ENCODE measurements at places on chromosomes 13 and 19.

- peak; percentile 1 for DNase-seq
Measured at GRCh38 chr13:65063753-65064152, 2166.4 kb downstream of the PCDH9 start.

DNA sequence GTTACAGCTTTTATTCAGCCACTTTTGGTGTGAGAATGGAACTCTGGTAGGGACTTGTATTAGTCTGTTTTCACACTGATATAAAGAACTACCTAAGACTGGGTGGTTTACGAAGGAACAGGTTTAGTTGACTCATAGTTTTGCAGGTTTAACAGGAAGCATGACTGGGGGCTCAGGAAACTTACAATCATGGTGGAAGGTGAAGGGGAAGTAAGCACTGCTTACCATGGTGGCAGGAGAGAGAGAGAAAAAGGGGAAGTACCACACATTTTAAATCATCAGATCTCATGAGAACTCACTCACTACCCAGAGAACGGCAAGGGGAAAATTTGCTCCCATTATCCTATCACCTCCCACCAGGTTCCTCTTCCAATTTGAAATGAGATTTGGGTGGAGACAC, 942.2 kb downstream of the PCDH17 start:
- DNase-seq: no peak

DNA sequence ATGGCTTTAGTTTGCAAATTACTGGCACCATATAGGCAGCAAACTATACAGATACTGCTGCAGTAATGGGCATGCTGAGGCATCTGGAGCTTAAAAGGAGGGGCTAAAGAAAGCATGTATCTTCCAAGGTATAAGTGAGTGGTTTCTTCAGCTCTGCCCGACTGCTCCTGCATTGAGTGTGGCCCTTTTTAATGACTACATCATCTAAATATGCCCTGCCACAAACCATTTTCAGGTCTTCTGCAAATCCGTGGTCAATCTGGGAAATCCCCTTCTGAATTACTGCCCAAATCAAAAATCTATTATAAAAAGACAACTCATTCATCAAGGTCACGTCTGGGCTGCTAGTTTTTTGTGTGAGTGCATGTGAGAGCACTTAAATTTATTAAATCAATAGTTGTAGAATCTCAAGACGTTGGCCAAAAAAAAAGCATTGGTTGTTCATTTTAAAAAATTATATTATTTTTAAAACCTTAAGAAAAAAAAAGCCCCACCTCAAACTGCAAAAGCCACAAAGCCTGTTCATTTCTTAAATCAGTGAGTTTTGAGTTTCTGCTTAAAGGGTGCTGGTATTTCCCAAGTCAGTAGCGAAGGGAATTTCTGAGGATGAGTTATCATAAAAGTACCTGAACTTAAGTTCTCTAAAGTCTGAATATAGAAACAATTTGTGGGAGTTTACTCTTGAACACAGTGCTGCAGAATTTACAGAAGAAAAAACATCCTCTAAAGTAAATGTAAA, 16.3 kb downstream of the LCP1 start:
- DNase-seq: peak; percentile 35

GRCh38 chr13:108368250-108368905, 98.9 kb downstream of the TNFSF13B start:
- DNase-seq: no peak

- no peak for DNase-seq
Measured at GRCh38 chr13:59274958-59275727, 888.6 kb downstream of the DIAPH3 start.

DNA sequence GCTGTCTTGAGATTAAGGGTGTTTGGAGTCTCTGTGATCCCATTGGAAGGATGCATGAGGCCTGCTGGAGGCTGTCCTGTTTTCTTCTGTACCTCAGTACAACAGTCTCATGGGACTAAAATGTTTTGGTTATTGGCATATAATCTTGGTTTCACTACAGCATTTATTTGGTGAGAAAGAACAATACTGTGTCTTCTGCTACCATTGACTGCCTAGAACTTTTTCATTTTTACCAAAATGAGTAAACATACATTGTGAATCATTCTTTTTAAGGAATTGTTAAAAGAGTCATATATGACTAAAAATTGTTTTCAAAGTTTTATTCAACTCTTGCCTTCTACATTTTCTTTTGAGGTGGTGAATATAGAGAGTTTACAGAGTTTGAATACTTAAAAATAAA, 459.8 kb downstream of the GPC6 start:
- no peak for DNase-seq

DNA sequence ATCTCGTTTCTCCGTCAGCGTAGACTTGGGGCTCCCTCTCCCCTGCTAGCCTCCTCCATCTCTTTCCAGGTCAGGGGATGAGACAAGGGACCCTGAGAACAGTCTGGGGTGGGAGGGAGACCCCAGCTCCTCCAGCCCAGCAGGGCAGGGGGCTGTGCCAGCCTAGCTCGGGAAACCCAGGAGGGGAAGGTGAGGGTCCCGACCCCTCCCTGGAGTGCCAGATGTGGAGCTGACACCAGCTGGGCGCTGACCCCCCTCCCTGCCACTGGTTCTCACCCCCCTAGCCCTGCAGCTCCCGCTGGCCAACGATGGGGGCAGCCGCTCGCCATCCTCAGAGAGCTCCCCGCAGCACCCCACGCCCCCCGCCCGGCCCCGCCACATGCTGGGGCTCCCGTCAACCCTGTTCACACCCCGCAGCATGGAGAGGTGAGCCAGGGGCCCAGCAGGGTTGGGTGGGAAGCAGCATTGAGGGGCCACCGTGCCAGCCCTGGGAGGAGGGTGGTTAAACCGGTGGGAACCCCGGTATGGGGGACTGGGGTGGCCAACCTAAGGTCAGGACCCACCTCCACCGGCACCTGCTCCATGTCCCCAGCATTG, 5.1 kb upstream of the TGFBR3L start:
- no peak for DNase-seq

DNA sequence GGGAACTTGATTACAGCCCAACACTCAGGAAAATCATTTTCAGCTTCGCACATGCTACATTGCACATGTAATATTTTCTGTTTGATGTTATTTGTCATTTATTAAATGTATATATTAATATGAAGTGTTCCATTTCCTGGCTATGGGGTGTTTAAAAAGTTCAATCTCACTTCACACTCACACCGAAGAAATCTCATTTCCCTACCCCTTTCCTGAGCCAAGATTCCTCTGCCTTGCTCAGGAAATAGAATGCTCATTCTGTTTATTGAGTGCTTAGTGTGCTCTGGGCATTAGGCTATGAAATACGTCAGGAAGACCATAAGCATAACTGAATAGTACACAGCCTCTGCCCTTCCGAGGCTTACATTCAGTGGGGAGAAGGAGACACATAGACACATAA, 331.9 kb upstream of the TSHZ3 start:
- DNase-seq: no peak

DNA sequence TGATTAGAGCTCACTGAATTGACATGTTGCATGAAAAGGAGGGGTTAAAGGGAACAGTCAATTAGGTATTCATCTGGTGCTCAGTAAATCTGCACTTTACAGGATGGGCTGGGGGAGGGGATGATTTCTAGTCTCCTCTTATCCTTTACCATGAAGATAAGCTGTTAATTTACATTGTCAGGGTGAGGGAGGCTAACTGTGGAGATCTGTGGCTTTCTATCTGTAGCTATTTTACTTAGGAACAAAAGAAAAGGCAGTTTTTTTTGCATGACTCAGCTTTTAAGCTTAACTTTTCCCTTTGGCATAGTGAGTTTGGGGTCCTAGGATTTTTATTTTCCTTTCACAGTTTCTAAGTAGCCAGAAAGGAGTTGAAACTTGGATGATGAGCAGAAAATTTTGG, 253.3 kb downstream of the LMO7 start:
- DNase-seq: no peak

DNA sequence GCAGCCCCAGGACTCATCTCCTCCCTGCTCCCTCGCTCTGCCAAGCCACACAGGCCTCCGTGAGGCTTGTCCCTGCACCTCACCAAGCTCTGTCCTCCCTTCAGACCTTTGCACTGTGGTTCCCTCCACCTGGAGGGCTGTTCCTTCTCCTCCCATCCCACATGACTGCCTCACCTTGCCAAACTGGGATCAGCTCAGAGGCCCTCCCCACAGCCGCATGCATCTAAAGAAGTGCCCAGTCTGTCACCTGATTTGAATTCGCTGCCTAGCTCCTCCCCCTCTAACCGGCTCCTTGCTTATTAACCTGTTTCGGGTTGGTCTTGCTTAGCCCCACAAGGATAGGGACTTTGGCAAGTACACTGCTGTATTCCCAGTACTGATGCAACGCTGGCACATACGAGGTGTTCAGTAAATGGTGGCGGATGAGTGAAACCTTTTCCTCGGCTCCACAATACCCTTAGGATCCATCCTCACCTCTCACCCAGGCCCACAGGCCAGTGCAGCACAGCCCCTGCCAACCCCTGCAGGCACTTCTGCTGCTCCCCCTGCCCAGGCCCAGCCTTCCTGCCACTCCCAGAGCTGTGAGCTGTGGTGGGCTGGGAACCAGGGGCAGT, 4.4 kb downstream of the AKT2 start:
- DNase-seq: no peak

DNA sequence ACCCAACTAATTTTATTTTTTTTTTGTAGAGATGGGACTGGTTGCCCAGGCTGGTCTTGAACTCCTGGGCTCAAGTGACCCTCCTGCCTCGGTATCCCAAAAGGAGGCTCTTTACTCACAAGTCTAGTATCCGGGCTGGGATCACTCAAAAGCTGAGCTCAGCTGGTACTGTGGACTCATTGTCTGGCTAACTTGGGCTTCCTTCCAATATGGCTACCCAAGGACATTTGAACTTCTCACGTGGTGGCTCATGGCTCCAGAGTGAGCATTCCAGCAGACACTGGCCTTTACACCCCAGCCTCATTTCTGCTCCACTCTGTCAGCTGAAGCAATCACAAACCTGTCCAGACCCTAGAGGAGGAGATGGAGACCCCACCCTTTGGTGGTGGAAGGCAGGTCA, 28.9 kb downstream of the HPN start:
- no peak for DNase-seq

GRCh38 chr19:1028062-1028926, 1.9 kb downstream of the CNN2 start:
- peak; percentile 85 for DNase-seq

DNA sequence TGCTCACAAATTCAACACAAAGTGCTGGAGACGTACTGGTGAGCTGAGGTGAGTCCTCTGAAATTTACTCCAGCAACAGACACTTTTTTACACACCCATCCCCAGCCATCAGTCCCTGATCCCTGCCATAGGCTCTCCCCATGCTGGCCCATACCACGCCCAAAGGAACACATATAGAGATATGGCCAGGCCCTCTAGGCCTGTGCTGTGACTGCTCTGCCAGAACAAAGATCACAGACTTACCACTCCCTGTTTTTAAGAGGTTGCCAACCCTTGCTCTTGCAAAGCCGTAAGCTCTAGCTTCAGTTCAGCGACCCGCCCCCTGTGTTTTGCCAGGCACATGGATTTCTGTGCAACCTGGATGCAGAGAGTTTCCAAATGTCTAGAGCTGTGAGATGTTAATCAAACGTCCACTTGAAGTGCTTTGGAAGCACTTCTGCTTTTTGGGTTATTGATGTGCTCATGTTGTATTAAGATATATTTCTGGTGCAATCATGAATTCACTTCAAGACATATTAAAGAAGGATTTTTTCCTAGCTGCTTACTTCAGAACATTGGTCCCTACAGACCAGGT, 59.7 kb downstream of the DLEU7 start:
- DNase-seq: no peak

- no peak for DNase-seq
Measured at GRCh38 chr19:1000095-1000494, at the start of gene GRIN3B. Gene GRIN3B (plus strand): TSS chr19:1000419. CDS start chr19:1000438, 19 bp downstream.

GRCh38 chr13:42495751-42496150, 78.2 kb upstream of the TNFSF11 start:
- DNase-seq: no peak

- no peak for DNase-seq
Measured at GRCh38 chr13:74090869-74091605, 43.2 kb downstream of the KLF12 start.

DNA sequence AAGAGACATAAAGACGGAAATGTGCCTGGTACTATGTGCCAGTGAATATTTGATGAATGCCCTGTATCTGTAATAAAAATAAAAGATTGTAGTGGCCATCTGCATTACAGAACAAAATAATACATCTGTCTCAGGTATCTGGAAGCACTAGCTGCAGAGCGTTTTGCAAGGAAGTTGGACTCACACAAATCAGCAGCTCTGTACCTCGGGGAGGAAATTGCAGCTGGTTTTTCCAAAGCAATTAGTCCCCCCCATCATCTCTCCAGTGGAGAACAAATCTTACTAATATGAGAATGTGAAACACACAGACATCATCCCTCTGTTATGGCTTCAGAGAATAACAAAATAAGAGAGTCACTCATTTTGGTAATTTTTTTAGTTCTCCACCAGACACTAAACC, 245.3 kb downstream of the ITGBL1 start:
- DNase-seq: no peak

DNA sequence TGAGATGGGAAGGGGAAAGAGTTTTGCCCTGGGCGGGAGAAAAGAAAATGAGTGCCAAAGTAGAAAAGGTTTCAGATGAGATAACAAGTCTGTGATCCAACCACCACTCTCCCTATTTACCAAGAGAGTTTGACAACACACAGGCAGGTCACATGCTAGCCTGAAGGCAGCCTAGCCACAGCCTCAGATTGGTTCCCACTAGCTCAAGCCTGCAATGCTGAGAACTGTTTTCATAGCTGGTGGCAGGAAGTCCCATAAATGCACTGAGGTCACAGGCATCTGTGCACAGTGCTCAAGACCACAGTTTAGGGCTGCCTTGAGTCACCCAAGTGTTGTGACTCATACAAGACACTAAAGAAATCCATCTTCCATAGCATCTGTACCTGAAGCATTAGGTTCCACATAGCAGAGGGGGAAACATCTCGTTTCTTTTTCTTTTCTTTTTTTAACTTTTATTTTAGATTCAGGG, 18.5 kb upstream of the POP4 start:
- peak; percentile 76 for DNase-seq

DNA sequence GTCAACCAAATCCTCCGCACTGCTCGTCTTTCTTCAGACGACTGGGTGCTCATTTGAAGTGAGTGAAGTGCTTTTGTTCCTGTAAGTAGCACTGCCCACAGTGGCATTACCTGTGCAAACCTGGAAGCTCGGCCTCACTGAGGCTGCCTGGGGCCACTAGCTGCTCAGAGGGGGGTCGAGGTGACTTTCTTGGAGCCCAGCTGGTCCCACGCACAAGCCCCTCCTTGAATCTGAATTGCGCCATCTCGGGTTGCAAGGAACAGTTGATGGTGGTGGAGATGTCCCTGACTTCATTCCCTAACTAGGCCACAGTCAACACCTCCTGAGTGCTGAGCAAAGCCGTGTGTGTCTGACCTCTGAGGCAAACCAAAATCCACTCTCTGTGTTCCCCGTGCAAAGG, 79.3 kb upstream of the GPR183 start:
- DNase-seq: no peak

- peak; percentile 57 for DNase-seq
Measured at GRCh38 chr19:30666301-30666803, 294.2 kb downstream of the ZNF536 start.

- DNase-seq: peak; percentile 34
Measured at GRCh38 chr13:49113526-49114286, 106.4 kb upstream of the MLNR start.

DNA sequence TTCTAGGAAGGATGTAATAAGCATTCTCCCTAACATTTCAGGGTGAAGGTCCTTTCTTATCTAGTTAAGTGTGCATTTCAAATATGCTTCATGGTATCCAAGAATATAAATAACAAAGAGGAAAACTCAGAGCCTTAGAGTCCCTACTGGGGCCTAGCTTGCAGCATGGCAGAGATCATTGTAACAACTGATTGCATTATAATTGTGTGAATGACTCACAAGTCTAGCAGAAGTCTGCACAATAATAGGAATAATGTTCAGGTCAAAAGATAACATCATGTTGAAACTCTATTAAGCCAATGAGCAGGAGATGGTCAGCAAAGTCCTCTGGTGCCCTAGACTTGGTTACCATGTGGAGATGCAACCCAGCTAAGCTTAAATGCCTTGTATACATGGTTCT, 3.4 kb downstream of the POSTN start:
- no peak for DNase-seq

Measured in urothelium cell line (cell line).